Activated CD4-positive, alpha-beta T cell treated with anti-CD3 and anti-CD28 coated beads, Interleukin-2, Interleukin-4, amounts not matched to agents 100 ng/mL and 50 ng/mL, durations not matched to agents 16 hours and 8 hours (primary cell): ENCODE measurements at places on chromosomes 13 and 19.
A peak's percentile ranks its signal among the peaks of the same experiment; 100 is the strongest.

- DNase-seq, result peak; percentile 14
These were observed 22.5 kb upstream of the MYCBP2 start for GRCh38 chr13:77349365-77349764.

DNA sequence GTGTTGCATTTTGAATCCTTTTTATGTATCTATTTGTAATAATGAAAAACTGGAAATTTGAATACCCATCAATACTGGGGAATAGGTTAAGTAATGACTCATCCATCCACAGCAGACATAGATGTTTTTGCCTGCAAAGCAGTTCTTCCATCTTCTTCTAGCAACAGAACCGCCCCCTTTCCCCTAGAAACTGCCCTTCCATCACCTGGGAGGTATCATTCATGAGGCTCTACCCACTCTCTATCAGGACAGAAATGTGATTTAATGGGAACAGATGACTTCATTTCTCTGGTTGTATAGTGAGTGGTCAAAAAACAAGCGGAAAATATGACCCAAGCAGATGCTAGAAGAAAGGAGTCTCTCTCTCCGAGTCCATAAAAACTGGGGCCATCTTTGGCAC lies 532.8 kb downstream of the UQCRFS1 start:
- no peak for DNase-seq

DNA sequence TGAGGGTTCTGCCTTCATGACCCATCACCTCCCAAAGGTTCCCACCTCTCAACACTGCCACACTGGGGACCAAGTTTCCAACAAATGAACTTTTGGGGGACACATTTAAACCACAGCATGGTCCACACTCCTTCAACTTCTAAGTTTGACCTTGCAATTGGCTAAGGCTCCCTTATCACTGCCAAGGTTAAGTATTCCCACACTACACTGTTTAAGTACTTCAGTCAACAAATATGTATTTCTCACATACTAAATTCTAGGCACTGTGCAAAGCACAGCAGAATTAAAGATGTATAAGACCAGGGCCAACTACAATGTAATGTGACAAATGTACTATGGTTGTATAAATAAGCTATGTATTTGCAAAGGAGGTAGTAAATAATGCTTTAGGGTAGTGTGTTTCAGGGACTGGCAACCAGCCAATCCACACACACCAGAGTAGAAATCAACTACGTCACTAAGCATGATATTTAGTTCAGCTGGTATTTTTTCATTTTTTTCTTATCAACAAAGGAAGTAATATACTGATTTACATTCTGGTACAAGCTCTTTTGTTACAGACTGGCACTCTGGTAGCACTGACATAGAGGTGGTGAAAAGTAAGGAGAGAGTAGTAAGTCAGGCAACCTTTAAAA lies 12.2 kb downstream of the NUFIP1 start:
- no peak for DNase-seq

GRCh38 chr19:4573682-4574081 lies 14.2 kb upstream of the SEMA6B start:
- DNase-seq, result no peak

GRCh38 chr13:30128591-30128990 lies 178.8 kb downstream of the KATNAL1 start:
- DNase-seq, result no peak

DNA sequence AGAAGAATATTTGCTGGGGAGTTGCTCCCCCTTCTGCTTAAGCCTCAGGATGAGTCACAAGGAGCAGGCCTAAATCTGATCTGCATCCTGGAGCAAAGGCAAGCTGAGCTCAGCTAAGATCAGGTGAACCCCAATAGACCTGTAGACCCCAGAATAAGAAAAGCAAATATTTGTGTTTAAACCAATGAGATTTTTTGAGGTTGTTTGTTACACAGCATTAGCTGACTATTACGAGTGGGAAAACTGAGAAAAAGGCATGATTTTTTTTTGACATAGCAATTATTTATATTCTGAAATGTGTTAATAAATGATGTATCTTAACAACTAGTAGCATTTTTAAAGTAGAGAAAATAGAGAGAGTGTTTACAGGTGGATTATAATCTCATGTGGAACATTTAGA lies 45.1 kb downstream of the ADGRE3 start:
- no peak for DNase-seq

DNA sequence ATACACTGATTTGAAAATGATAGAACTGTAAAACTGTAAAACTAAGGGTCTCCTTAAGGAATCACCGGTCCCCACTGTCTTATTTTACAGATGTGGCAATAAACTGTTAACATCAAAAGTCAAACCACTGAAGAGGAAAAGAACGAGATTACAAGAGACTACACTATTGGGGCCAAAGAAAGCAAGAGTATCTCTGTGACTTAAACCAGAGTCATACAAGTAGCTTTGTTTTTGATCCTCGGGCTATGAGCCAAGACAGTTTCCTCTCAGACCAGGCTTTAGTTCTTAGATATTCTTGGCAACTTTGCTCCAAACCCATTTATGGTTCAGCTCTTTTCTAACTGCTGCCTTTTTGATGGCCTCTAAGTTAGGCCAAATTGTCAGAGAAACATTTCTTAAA lies 113.8 kb downstream of the TBC1D4 start:
- peak; percentile 19 for DNase-seq

GRCh38 chr13:84553227-84553626 lies 671.0 kb upstream of the SLITRK1 start:
- DNase-seq, result no peak

GRCh38 chr19:38228491-38229439 lies 4.7 kb upstream of the DPF1 start:
- DNase-seq, result no peak

- DNase-seq, result no peak
These were observed 374.0 kb downstream of the IRS2 start for GRCh38 chr13:109412283-109412901.

DNA sequence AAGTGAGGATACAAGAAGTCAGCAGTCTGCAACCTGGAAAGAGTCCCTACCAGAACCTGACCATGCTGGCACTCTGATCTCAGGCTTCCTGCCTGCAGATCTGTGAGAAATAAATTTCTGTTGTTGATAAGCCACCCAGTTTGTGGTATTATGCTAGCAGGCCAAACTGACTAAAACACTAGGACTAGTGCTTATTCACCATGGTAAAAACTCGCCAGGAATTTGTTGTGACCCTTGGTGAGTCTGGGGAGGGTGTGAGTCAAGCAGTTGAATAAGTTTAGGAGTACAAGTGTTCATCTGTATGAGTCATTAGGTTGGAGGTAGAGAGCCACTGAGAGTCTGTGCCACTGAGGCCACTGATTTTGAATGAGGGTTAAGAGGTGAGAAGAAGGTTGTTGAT lies 3.6 kb downstream of the ZIK1 start:
- DNase-seq, result no peak

DNA sequence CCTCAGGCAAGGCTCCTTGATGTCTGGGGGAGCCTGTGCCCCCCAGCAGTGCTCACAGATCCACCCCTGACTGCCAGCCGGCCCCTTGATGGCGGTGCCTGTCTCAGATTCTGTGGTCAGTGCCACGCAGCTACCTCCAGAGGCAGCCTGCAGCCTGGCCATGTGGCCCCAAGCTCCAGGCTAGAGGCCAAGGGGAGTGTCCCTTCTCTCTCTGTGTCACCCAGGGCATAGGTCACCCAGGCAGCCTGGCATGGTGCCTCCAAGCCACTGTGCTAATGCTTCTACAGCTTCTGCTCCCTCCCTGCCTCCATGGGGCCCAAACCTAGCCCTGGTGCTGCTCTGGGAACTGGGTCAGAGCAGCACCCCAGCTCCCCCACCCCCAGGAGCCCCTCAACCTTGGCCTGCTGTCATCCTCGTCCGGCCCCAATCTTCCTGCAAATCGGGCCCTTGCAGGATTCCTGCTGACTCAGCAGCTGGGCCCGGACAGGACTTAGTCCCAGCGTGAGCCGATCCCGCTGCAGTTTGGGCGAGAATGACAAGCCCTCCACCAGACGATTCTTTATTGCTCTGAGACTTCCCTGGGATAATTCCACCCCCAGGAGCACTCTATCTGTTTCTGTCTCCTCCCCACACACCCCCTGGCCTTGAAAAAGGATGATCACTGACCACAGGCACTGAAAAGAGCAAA lies 2.8 kb upstream of the ARL11 start:
- no peak for DNase-seq

GRCh38 chr19:4811328-4812131 lies 20.0 kb downstream of the TICAM1 start:
- peak; percentile 88 for DNase-seq
